Natural killer cell treated with Interleukin-12 subunit alpha and Interleukin-12 subunit beta and Interleukin-15 and Interleukin-18, amount 100 ng/mL, for 72 hours (primary cell): ENCODE measurements at places on chromosomes 2 and 18.
A peak's percentile ranks its signal among the peaks of the same experiment; 100 is the strongest.

DNA sequence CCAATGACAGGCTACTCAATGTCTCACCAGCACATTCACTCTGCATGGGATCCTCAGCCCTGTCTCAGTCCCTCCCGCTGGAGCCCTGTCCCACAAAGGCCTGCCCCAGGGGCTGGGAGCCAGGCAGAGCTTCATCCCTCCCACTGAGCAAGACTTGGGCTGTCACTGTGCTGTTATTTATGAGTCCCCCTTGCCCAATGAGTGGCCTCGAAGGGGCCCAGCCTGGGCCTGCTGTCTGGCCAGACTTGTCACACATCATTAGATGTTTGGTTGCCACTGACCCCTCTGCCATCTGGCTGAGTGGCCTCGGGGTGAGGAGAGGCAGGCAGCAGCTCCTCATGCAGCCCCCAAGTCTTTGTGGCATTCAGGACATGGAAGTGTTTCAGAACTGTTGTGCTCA lies 330.6 kb upstream of the SKOR2 start:
- no peak overlapping the region for H3K27ac ChIP-seq
- DNase-seq, result no peak
- H3K36me3 ChIP-seq, result no peaks in the 10 kb centered on the region

DNA sequence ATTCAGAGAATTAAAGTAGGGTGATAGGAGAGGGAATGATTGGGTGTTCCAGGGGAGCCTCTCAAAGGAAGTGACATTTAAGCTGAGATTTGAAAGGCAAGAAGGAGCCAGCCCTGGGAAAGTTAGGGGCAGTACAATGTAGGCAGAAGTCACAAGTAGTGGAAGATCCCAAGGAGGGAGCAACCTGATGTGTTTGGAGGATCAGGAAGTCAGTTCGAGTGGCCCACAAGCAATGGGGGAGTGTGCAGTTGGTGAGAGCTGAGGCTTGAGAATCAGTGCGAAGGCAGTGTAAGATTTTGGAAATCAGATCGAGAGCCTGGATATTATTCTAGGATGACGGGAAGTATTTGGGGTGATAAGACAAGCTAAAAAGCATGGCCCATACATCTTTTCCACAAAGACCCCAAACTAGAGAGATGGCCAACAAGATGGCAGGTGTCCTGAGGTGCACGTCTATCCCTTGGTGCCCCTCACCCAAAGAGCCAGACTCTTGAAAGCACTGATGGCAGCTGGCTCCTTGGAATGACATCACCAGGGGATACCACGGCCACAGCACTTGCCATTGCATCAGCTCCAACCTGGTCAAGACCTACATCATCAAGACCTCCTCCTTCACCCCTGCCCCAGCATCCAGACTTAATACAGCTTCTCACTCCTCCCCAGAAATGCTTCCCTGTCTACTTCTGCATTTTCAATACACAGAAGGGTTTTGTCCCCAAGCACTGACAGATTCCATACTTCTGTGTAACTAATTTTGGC lies 127.3 kb downstream of the BCL2 start:
- no peaks in the 10 kb centered on the region for H3K36me3 ChIP-seq
- no peaks in the 10 kb centered on the region for H3K27me3 ChIP-seq
- peak overlapping the region; percentile 70 for H3K27ac ChIP-seq
- peak overlapping the region; percentile 68 for H3K4me3 ChIP-seq

DNA sequence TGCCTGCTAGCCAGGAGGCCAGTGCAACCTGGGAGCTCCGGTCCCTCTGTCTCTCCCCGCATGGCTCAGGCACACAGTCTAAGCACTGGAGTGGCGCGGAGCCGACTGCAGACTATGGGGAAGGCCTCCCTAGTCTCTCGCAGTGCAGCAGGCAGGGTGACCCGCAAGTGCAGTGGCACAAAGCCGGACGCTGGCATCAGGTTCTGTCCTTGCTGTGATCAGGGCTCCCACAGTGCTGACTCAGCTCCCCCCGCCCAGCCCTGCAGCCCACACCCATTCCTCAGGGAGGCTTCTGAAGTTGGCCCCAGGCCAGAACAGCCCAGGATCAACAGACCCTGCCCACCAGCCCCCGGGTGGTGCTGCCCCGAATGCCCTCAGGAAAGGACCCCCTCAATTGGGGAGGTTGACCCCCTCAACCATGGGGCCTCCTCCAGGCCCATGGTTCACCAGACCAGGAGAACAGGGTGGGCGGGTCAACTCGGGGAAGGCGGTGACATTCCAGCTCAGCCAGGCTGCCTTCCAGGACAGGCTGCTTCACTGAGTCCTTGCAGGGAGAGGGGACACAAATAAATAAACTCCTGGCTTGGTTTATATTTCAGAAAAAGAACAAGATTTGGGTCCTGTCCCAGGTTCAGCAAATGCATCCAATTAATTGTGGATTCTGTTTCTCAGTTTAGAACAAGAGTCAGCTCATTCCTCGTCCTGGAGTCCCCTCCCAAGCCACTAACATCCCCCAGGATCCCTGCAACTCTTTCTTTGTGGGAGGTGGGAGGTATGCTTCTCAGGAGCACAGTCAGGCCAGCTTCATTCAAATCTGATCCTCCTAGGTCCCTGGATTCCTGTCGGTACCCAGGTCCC lies 12.2 kb downstream of the BIN1 start:
- DNase-seq, result no peak
- peaks cover 8% of the 10 kb centered on the region for H3K4me1 ChIP-seq
- H3K36me3 ChIP-seq, result no peaks in the 10 kb centered on the region
- H3K27me3 ChIP-seq, result no peaks in the 10 kb centered on the region
- no peak overlapping the region for H3K4me3 ChIP-seq

GRCh38 chr18:41135146-41135545 lies 819.9 kb upstream of the PIK3C3 start:
- DNase-seq, result no peak
- H3K27ac ChIP-seq, result no peak overlapping the region
- no peaks in the 10 kb centered on the region for H3K4me1 ChIP-seq
- H3K27me3 ChIP-seq, result no peaks in the 10 kb centered on the region
- H3K36me3 ChIP-seq, result no peaks in the 10 kb centered on the region

- no peak for DNase-seq
- H3K27ac ChIP-seq, result no peak overlapping the region
- H3K4me1 ChIP-seq, result no peaks in the 10 kb centered on the region
- peaks cover 35% of the 10 kb centered on the region for H3K27me3 ChIP-seq
- H3K36me3 ChIP-seq, result no peaks in the 10 kb centered on the region
Measured at GRCh38 chr2:218821605-218822211, 9.9 kb downstream of the PRKAG3 start.

DNA sequence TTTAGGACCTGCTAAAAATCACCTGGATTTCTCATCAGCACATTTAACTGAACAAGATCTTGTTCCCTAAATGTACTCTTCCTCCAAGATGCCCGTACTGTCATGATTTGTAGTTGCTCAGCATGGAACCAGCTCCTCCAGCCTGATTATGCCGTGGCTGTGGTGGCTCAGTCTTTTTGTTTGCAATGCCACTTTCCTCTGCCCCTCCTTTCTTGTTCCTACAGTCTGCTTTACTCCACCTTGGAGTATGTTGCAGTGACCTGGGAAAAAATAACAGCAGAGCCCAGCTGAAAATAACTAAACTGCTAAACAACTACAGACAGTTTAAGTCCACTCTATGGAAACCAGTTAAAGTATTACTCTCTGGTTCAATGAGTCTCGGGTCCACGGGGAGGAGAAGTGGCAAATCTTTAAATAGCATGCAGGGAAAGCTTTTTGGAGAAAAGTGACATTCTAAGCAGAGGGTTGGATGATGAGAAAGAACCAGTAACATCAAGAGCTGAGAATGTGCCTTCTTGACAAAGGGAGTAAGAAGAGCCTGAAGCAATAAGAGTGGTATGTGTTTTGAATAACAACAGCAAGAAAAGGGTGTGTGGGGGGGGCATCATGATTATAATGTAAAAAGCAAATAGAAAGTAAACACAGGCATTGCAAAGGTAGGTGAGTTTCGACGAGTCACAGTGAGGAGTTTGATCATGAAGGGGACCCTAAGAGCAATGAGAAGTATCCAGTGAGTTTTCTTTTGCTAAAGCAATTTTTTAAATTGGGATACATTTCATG lies 225.7 kb downstream of the TMX3 start:
- no peaks in the 10 kb centered on the region for H3K4me1 ChIP-seq
- H3K27me3 ChIP-seq, result no peaks in the 10 kb centered on the region
- no peak for DNase-seq
- no peak overlapping the region for H3K4me3 ChIP-seq
- no peak overlapping the region for H3K27ac ChIP-seq
- no peaks in the 10 kb centered on the region for H3K36me3 ChIP-seq

- no peak overlapping the region for H3K4me3 ChIP-seq
- peaks cover 12% of the 10 kb centered on the region for H3K27me3 ChIP-seq
- H3K36me3 ChIP-seq, result no peaks in the 10 kb centered on the region
- H3K4me1 ChIP-seq, result no peaks in the 10 kb centered on the region
- H3K27ac ChIP-seq, result no peak overlapping the region
- DNase-seq, result no peak
Measured at GRCh38 chr2:119025013-119025412, 83.0 kb downstream of the MARCO start.

GRCh38 chr2:226207671-226208070 lies 591.9 kb downstream of the IRS1 start:
- no peaks in the 10 kb centered on the region for H3K4me1 ChIP-seq
- H3K4me3 ChIP-seq, result no peak overlapping the region
- no peak overlapping the region for H3K27ac ChIP-seq
- no peaks in the 10 kb centered on the region for H3K36me3 ChIP-seq
- DNase-seq, result no peak
- H3K27me3 ChIP-seq, result no peaks in the 10 kb centered on the region

GRCh38 chr2:186348200-186348599 lies 137.9 kb upstream of the ZC3H15 start:
- H3K4me1 ChIP-seq, result no peaks in the 10 kb centered on the region
- no peak for DNase-seq
- no peak overlapping the region for H3K4me3 ChIP-seq
- H3K27ac ChIP-seq, result no peak overlapping the region
- no peaks in the 10 kb centered on the region for H3K27me3 ChIP-seq
- peaks cover 6% of the 10 kb centered on the region for H3K36me3 ChIP-seq

DNA sequence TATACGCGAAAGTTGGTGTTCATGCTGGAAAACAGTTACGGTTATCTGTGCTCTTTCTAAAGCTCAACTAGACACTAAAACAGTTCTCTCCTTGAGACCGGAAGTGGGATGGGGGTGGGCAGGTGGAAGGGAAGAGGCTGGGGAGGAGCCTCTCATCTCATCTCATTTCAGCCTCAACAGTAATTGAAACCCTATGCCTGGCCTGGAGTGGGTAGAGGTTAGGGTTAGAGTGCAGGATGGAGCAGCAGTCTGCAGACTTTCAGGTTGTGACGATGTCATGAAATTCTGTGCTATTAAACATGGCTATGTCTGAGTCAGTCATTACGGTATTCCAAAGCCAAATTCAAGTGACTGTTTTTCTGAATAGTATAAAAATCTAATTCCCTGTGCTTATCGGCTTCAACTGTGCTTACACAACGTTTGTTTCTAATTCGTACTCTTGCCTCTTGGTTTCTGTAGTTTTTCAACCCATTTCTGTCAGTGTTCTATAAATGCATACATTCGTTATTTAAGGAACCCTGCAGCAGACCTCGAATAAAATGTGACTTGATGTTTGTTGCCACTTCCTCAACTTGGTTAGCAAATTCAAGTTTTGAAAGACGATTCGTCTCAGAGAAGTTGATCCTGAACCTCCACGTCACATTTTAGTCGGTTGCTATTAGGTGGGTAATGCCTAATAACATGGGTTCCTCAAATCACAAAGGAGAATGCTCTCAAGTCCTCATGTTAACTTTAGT lies 75.8 kb upstream of the TCF7L1 start:
- H3K4me1 ChIP-seq, result peaks cover 15% of the 10 kb centered on the region
- no peak overlapping the region for H3K27ac ChIP-seq
- H3K27me3 ChIP-seq, result no peaks in the 10 kb centered on the region
- H3K36me3 ChIP-seq, result peaks cover 6% of the 10 kb centered on the region
- DNase-seq, result no peak

GRCh38 chr2:162016080-162016479 lies 57.9 kb downstream of the DPP4 start:
- no peaks in the 10 kb centered on the region for H3K27me3 ChIP-seq
- no peak for DNase-seq
- peaks cover 42% of the 10 kb centered on the region for H3K36me3 ChIP-seq

DNA sequence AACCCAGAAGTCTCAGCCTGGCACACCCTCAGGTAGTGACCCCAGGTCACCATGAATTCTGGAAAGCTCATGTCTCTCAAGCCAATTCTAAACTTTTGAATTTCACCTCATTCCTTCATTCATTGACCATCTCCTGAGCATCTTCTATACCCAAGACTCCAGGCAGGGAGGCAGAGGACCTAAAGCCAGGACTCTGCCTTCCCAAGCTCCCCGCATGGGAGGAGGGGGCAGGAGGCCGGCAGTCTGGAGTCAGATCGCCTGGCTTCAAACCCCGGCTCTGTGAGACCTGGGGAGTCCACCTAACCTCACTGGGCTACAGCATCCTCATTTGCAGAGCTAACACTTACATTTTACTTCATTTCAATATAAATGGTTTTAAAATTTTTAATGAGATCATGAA lies 59.0 kb downstream of the SMAD7 start:
- no peak overlapping the region for H3K27ac ChIP-seq
- no peak for DNase-seq
- no peaks in the 10 kb centered on the region for H3K36me3 ChIP-seq
- no peaks in the 10 kb centered on the region for H3K27me3 ChIP-seq
- peaks cover 23% of the 10 kb centered on the region for H3K4me1 ChIP-seq

- H3K27me3 ChIP-seq, result peaks cover 18% of the 10 kb centered on the region
- no peak overlapping the region for H3K4me3 ChIP-seq
- H3K4me1 ChIP-seq, result no peaks in the 10 kb centered on the region
- no peak for DNase-seq
- H3K27ac ChIP-seq, result no peak overlapping the region
Measured at GRCh38 chr2:88307817-88308216, 137.7 kb downstream of the THNSL2 start.

- H3K27me3 ChIP-seq, result no peaks in the 10 kb centered on the region
- no peaks in the 10 kb centered on the region for H3K36me3 ChIP-seq
- H3K4me1 ChIP-seq, result peaks cover 6% of the 10 kb centered on the region
- no peak for DNase-seq
Measured at GRCh38 chr2:85719609-85720240, 25.6 kb downstream of the GNLY start.

GRCh38 chr2:16553226-16553625 lies 112.4 kb downstream of the CYRIA start:
- H3K4me3 ChIP-seq, result no peak overlapping the region
- no peak for DNase-seq
